NCI-H2171 (cell line): ENCODE measurements at places on chromosomes 2 and 18.

- no peak for DNase-seq
These were observed 1.2 kb upstream of the NPAS2 start for GRCh38 chr2:100818606-100819369.

DNA sequence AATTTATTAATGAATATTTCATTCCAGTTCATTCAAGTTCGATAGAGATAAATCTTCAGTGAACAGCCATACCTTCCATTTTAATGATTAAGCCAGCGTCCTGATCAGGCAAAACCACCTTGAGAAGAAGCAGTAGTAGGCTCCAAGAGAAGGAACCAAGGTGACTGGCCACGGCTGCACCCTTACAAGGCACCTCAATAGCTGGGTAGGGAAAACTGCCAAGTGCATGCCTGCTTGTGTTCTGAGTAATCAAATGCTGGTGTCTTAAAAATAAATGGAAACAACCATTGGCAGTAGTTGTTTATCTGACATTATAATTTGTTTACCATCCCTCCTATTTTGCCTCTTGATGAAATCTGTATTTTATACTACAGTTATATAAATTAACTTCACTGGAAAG, 10.0 kb upstream of the FEZ2 start:
- DNase-seq, result no peak

DNA sequence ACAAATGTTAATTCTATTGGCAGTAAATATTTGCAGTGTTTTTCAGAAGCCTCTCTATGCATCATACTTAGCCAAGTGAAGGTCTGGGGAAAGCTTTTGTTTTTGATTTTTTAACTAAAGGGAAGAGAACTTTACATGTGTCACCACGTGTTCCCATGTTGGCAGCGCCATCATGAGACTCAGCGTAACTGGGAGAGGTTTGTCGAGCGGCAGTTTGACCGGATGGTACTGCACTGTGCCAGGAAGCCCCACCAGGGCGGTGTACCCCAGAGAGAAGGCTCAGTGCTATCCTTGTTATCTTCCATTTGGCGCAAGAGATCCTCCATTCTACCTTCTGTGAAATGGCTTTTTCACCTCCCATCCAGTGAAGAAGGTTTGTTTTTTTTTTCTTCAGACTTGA, 38.5 kb downstream of the KIF5C start:
- DNase-seq, result no peak

DNA sequence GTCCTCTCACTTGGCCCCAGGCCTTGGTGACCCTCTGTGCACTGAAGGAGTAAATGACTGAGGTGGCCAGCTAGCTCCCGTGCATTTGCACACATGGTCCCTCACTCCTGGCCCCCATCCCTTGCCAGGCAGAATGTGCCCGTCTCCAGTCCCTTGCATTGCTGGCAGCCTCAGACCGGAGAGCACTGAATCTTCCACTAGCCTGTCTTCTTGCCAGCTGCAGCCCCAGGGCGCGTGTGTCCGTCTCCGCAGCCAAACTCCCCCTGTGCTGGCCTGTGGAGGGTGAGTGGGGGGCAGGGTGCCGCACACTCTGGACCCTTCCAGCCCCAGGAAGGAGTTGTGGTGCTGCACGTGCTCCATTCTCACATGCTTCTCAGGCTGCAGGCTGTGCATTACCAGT, 35.9 kb downstream of the INPP4A start:
- no peak for DNase-seq

DNA sequence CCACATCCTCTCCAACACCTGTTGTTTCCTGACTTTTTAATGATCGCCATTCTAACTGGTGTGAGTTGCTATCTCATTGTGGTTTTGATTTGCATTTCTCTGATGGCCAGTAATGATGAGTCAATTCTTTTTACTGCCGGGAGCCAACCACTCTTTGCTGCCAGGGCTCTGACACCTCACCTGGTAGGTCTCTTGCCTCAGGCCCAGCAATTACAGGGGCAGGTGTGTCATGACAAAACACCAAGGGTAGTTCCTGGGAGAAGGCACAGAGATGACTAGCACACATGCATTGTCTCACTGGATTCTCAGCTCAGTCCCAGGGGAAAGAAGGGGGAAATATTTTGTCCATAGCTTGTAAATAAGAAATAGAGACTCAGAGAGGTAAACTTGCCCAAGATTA, 122.3 kb downstream of the CHST9 start:
- DNase-seq, result no peak
